CD4-positive, alpha-beta T cell treated with Interferon alpha-2 for 1 hour (primary cell): ENCODE measurements at places on chromosomes 11 and 22.

GRCh38 chr22:50526834-50527801, 1.7 kb upstream of the SCO2 start:
- peak; percentile 67 for DNase-seq

DNA sequence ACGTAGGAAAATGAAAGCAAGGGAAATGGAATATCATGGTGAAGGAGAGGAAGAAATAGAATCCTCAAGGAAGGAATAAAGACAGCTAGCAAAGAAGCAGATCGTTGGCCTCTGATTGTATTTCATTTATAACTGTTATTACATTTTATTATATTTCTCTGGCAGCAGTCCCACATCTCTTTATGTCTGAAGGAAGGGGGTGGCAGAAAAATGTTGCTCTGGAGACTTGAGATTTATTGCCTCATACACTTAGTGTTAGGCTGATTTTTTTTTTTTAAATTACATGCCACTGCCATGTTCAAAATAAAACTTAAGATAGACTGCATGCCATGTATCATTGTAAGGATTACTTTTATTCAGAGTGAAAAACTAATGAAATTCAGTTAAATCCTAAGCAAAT, 971.7 kb upstream of the CHORDC1 start:
- DNase-seq, result no peak

GRCh38 chr22:31922534-31922933, 21.8 kb upstream of the YWHAH start:
- no peak for DNase-seq

DNA sequence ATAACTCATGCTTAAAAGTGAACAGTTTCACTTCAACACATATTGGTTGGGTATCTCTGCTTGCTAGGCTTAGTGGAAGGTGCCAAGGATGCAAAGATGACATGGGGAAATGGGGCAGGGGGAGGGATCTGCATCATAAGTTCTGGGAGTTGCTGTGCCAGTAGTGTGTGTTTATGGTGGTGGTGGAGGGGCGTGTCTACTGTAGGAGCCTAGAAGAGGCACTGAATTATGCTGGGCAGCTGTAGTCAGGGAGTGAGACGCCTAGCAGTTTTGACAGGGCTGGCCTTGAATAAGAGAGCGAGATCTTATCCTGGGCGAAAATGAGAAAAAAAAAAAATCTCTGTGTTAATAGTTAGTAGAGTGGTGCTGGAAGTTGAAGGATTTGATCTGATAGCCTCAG, 3.0 kb downstream of the ELMOD1 start:
- no peak for DNase-seq

DNA sequence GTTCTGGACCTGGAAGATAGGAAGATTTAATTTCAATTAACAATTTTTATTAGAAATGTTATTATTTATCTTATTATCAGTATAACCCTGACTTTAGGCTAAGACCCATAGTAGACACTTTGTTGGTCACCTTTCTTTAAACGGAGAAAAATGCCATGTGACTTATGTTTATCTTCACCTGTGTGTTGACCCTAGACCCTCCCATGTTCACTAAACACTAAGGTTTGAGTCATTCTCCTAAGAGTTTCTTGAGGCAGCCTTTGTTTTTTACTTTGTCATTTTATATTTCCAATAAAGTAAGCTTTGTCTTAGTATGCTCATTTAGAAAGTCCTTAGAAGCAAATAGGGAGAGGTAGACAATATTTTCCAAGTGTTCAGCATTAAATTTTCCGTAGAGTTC, 771.7 kb downstream of the METTL15 start:
- no peak for DNase-seq

- DNase-seq, result no peak
These were observed 93.6 kb downstream of the NELL1 start for GRCh38 chr11:20762980-20763379.

GRCh38 chr11:46617134-46617971, at the start of the genes ATG13 and HARBI1:
Gene ATG13 (plus strand): TSS chr11:46617553. CDS start chr11:46644292, 26,739 bp downstream.
Gene HARBI1 (minus strand): TSS chr11:46617227. CDS start chr11:46616237, 990 bp downstream.
- DNase-seq, result peak; percentile 94

DNA sequence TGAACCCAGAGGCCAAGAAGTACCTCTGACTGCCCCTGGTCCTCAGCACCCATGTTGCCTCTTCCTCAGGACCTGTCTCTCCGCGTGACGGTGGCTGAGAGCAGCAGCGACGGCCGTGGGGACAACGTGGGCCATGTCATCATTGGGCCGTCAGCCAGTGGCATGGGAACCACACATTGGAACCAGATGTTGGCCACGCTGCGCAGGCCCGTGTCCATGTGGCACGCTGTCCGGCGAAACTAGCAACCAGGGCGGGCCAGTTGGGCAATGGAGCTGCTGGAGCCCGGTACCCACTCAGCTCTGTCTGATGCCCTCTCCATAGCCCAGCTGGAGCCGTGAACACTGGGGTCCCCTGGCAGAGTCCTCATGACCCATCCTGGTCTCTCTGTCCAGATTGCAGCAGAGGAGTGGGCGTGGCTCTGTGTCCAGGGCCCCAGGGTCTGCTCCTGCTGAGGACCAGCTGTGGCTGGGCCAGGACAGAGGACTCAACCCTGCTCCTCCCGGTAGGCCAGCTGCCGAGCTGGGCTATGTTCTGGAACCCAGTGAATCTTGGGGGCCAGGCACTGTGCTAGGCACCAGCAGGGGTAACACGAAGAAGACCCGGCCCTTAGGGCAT, 8.0 kb upstream of the RHOD start:
- no peak for DNase-seq
